Foreskin keratinocyte (primary cell): ENCODE measurements at places on chromosomes 6 and 20.
A peak's percentile ranks its signal among the peaks of the same experiment; 100 is the strongest.

- no peak for DNase-seq
Measured at GRCh38 chr6:154127657-154128056, 88.6 kb downstream of the OPRM1 start.

DNA sequence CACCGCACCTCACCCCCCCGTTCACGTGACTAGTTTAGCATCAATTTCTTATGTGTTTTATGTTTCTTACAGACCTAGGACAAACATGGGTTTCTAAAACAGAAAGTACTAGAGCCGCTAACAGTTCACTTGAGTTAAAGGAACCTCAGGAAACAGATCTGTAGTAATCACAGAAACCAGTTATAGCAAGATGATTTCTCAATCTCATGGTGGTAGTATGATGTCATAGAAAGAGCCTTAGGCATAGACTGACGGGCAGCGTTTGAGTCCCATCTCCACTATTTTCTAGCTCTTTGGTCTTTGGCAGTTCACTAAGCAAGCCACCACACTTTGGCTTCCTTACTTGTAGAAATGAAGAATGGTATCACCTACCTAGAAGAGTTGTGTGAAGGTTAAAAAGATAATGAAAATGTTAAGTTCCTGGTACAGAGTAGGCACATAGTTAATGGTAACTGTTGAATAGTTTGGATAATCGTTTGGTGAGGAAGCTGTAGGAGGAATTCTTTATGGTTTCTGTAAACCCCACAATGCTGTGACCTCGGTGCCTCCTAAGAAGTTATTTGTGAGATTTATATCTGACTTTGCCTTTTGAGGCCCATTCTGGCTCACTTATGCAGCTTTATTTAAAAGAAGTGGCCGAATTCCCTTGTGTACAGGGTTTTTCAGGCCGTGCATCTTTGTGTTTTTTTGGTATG is 21.3 kb downstream of the CTNNBL1 start:
- DNase-seq = peak; percentile 42

GRCh38 chr6:114945392-114945791 is 602.6 kb upstream of the HS3ST5 start:
- no peak for DNase-seq

GRCh38 chr20:45041464-45042337 is 59.2 kb downstream of the KCNS1 start:
- peak; percentile 80 for DNase-seq

GRCh38 chr6:94510877-94511276 is 1066.5 kb upstream of the MANEA start:
- DNase-seq = no peak

- no peak for DNase-seq
Measured at GRCh38 chr6:68059899-68060298, 575.2 kb upstream of the ADGRB3 start.

GRCh38 chr6:143397227-143398222 is 53.0 kb downstream of the ADAT2 start:
- DNase-seq = peak; percentile 100

- DNase-seq = no peak
Measured at GRCh38 chr6:169723991-169724493, 258 bp downstream of the PHF10 start.

- DNase-seq = peak; percentile 6
Measured at GRCh38 chr6:155187994-155188706, 75.7 kb upstream of the CLDN20 start.

DNA sequence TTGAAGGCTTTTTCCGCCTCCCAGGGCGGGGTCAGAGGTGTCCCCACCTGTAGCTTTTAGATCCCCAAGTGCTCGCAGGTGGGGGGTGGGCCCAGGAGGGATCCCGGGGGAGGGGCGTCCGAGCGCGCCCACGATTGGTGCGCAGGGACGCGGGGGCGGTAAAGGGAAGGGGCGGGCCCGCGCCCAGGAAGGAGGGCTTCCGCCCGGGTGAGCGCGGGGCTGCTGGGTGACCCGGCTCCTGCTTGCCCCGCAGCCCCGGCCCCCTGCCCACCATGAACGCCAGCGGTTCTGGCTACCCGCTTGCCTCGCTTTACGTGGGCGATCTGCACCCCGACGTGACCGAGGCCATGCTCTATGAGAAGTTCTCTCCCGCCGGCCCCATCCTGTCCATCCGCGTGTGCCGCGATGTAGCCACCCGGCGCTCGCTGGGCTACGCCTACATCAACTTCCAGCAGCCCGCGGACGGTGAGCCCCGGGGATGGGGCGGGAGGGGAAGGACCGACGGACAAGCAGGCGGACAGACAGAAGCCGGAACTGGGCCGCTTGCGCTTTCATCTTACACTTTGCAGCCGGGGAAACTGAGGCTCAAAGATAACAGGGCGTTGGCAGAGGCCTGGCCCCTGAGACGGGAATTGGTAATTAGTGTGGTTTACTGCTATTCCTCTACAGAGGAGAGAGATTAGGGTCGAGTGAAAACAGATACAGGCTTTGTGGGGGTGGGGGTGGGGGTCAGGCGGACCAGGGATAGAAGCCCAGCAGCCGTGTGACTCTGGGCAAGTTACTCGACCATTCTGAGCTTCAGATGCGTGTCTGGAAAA is at the start of gene PABPC1L:
PABPC1L (plus strand) TSS at position 189 of the 818 bp plus-strand sequence; CDS start at position 273, 84 bp downstream.
- DNase-seq = no peak

- DNase-seq = no peak
Measured at GRCh38 chr20:4119854-4120209, 104.5 kb upstream of the RNF24 start.

GRCh38 chr6:39152262-39152661 is 37.3 kb upstream of the SAYSD1 start:
- DNase-seq = no peak

DNA sequence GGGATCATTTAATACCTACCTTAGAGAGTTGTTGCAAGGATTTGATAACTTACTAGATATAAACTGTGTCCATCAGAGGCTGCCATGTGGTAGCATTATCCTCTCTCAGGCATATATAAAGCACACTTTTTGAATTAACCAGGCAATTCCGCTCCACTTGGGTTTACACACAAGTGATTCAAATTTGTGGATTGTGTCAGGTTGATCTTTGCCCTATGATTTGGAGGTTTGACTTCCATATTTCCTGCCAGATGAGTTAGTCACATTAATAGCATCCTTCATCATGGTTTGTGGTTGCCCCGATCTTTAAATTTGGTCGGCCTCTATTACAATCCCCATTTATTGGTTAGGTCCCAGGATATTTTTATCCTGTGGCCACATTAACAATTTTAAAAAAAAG is 44.8 kb upstream of the CTAGE9 start:
- DNase-seq = no peak

GRCh38 chr20:57811374-57812020 is 101.7 kb upstream of the PMEPA1 start:
- DNase-seq = no peak

DNA sequence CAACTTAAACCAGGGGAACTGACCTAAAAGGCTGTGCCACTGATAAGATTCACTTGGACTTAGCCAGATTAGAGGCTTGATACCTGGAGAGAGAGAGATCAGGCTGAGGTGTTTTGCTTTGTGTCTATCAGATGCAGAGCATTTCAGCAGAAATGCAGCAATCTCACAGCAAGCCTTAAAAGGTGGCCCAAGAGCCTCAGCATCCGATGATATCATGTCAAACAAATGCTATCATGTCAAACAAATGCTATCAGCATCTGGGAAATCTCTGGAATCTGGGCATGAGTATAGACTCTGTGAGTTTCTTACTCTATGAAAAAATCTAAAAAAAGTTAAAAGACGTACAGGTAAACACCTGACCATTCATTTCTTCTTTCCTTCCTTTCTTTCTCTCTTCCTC is 718.9 kb downstream of the EYS start:
- DNase-seq = peak; percentile 24

GRCh38 chr6:15264902-15265761 is 19.3 kb downstream of the JARID2 start:
- DNase-seq = no peak

DNA sequence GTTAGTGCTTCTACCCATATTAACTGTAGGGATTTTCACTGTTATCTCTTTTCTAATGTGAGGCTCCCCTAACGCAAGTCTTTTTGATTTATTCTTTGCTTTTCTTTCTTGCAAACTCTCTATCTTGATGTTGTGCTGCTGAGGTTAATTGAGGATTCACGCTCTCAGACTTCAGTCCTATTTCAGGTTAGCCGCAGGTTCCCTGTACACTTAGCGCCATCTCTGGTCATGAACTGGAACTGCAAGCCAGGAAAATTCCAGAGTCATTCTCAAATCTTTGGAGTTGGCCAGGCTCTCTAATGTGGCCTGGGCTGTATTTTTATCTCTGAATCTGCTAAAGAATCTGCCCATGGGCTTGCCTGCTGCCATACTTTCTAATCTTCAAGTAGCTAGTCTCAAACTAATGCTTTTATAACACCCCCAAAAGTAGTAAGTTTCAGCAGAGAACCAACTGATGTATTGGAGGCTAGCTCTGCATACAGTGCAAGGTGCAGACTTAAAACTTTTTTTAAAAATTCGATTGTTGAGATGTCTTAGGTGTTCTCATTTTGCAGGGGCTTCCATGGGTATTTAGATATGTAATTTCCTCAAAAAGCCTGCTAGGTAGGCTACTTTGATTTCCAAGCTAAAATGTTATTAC is 91.1 kb upstream of the OPRM1 start:
- no peak for DNase-seq

GRCh38 chr6:123668965-123669591 is 32.3 kb upstream of the TRDN start:
- no peak for DNase-seq

GRCh38 chr20:57663241-57663640 is 43.0 kb upstream of the ZBP1 start:
- no peak for DNase-seq

- DNase-seq = no peak
Measured at GRCh38 chr20:58042591-58042990, 185.9 kb downstream of the ANKRD60 start.

GRCh38 chr6:22809370-22809769 is 240.0 kb downstream of the HDGFL1 start:
- DNase-seq = no peak

GRCh38 chr20:41050361-41051008 is 21.9 kb downstream of the TOP1 start:
- DNase-seq = no peak

DNA sequence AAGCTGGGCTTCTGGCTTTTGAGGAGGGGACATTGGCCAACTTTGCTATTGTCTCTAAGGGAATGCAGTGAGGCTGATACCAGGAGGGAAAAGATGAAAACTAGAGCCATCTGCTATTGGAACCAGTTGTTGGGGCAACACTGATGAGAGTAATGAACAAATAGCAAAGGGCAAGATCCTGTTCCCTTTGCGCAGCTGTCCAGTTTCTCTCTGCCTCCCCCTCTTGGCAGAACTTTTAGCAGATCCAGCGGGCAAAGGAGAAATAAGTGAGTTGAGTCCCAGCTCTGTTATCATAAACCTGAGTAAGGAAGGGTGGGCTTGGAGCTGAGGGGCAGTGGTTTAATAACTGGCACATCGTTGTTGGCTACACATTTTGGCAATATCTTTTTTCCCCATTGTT is 126.8 kb downstream of the AKAP7 start:
- DNase-seq = no peak

GRCh38 chr20:46073443-46073842 is 16.3 kb downstream of the NCOA5 start:
- peak; percentile 61 for DNase-seq
